ENCODE measurements at places on chromosomes 1 and 21.

DNA sequence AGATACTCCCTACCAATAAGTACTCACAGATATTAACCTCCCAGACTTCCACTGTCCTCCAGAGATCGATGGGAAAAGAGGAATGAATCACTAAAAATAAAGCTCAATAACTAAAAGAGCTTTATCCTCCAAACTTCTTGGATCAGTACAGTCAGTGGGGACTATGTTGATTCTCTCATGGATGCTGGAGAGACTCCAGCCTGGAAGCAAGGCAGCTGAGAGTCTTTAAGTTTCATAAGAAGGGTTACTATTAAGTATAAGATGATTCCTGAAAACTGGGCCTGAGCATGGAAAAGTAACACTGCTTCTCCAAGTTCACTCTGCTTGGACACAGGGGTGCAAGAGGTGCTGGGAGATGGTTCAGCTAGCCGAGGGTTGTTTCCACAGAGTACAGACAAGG lies 6.2 kb upstream of the DDR2 start:
- no peak for DNase-seq

DNA sequence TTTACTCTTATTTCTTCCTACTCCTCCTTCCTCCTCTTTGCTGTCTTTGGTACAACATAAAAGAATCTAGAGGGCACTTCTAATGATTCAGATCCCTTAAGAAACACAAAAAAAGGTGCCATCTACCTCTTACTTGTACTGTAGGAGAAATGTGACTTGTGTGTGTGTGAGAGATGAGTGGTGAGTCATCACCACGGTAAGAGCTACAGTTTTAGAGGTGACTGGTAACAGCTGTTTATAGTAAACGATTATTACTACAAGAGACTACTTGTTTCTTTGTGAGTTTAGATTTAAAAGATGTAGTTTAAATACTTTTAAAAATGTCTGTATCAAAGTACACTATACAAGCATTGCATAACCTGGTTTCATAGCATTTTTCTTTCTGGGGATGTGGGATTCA lies 40.4 kb downstream of the SLC35D1 start:
- peak; percentile 15 for DNase-seq

DNA sequence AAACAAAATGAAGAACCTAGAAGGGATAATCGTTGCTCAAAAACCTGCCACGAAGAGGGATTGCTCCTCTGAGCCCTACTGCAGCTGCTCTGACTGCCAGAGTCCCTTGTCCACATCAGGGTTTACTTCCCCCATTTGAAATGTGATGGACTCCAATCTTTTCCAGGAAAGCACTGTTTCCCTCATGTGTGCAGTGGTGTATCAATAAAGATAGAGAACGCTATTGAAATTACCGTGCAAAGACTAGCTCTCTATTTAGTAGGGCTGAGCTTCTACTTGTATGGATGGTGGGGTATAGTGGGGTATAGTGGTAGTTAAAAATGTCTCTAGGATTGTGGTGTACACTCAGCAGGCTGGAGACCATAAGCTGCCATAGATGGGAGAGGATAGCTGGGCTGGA lies 3.7 kb downstream of the TMCO2 start:
- DNase-seq: no peak

GRCh38 chr1:223772771-223773160 lies 60.4 kb downstream of the CAPN2 start:
- DNase-seq: no peak

DNA sequence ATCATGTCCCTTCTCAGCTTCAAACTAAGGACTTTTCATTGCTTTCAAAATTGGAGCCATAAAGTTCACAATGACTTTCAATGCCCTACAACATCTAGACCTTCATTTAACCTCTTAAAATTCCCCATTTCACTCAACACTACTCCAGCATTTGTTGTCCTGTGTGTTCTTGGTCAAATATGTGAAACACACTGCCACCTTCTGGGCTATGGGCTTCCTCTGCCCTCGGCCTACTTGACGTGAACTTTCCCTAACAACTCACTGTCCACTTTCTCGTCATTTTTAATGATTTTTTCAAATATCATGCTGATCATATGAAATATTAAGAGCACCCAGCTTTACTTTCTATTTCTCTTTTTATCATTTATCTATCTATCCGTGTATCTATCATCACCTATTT lies 2018.4 kb downstream of the NCAM2 start:
- no peak for DNase-seq

- DNase-seq: no peak
These were observed 28.6 kb downstream of the CAMSAP2 start for GRCh38 chr1:200767321-200767720.

- no peak for DNase-seq
These were observed 9.2 kb downstream of the PTBP2 start for GRCh38 chr1:96730574-96731298.

GRCh38 chr1:175733722-175734121 lies 9.7 kb downstream of the TNR start:
- no peak for DNase-seq

- no peak for DNase-seq
These were observed 35.4 kb downstream of the RBM11 start for GRCh38 chr21:14251336-14251735.

DNA sequence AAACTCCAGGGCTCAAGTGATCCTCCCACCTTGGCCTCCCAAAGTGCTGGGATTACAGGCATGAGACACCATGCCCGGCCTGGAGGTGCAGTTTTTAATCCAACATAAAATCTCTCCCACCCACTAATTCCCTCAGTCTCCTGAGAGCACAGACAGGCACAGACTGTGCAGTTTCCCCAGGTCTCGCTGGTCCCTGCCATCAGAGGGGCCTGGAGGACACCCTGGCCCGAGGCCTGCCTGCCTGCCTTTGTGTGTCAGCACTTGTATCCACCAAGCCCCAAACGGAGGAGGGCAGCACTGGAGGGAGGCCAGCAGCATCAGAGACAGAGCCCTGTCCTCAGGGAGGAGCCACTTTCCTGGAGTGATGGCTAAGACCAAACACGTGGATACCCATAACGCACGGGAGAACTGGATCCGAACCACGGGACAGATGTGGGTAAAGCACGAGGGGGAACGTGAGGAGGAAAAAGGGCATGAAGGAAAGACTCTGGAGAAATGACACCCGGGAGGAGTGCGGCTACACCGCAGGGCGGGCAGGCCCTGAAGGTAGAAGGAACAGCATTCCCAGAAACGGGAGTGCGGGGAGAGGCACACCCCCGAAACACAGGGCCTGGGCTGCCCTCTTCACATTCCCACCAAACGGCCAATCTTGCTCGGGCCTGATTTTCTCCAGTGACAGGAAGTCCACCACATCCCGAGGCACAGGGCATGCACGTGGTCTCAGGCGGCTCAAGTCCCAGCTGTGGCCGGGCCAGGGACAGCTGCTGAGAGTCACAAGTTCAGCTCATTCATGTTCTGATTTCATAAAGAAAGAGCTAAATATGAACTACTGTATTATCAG lies 29.7 kb downstream of the NPHP4 start:
- DNase-seq: no peak

- DNase-seq: no peak
These were observed 11.2 kb downstream of the FNBP1L start for GRCh38 chr1:93459126-93459525.

DNA sequence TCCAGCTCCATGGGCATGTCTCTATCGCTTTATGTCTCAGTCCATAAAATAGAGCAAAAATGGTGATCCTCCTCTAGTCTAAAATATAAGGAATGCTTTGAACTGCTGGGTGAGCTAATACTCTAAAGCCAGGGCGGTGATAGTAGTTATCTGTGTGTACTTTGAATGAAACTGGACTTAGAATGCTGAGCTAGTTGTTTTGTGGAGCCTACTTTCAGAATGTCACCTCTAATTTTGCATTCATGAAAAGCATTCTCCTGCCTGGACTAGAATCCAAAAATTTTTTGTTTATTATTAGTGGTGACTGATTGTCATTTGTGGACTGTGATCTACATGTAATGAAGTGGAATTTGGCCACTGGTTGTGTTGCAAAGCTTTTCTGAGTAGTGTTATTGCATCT lies 241.6 kb upstream of the C1orf105 start:
- DNase-seq: no peak

- DNase-seq: no peak
These were observed 295.2 kb downstream of the LRRC7 start for GRCh38 chr1:69862906-69863305.

GRCh38 chr21:33108228-33108627 lies 38.3 kb downstream of the OLIG1 start:
- no peak for DNase-seq

GRCh38 chr1:37069406-37069805 lies 35.1 kb upstream of the GRIK3 start:
- DNase-seq: no peak
